ENCODE measurements at places on chromosomes 6 and 20. TPM values are rescaled to one million over a fixed set of nuclear protein-coding genes. Genes with fewer than 3 reads are reported as not detected.

CCN6 gene
- total RNA-seq: 0.90 TPM

DNA sequence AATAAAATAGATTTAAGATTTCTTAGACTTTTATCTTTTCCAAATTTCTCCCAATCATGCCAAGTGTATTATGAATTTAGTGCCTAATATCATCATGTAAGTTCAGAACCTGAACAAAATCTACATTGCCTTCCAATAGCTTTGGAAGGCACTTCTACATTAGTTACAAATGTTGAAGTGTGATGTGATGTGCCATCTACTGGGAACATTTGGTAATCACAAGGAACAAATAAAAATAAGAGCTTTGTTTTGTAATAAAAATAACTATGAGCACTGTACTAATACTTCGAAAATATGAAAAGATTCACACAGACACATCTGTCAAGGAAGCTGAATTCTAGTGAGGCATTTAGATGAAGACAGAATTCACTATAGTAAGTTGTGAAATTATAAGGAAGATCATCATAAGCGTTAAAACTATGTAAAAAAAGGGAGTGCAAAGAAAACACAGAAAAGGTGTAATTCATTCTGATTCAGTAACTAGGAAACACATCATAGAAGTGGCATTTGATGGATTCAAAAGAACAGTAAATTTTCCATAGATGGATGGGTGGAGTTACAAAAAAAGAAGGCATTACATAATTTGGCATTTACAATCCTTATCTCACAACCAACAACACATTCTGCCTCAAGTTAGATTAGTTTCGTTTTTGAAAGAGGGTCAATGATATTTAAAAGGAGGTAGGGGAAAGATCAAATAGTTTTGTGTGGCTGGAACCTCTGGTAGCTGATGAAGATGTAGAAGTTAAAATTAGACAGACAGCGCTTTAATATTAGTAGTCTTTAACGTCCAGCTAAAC, 161.0 kb downstream of the ASCC3 start:
- no peak for DNase-seq

DHX16 gene
- total RNA-seq: 54.2 TPM

GRCh38 chr6:46651006-46651405, 1.6 kb downstream of the CYP39A1 start:
- no peak for DNase-seq

SLC17A2 gene
- total RNA-seq: 0.33 TPM

GRCh38 chr6:13307508-13307995, 20.8 kb downstream of the TBC1D7 start:
- DNase-seq: no peak

- DNase-seq: no peak
Observed at GRCh38 chr6:50958148-50958697, 139.6 kb downstream of the TFAP2B start.

GPRC6A gene
- not detected for total RNA-seq

- DNase-seq: no peak
Observed at GRCh38 chr6:87968435-87969278, 79.0 kb upstream of the SPACA1 start.

DNA sequence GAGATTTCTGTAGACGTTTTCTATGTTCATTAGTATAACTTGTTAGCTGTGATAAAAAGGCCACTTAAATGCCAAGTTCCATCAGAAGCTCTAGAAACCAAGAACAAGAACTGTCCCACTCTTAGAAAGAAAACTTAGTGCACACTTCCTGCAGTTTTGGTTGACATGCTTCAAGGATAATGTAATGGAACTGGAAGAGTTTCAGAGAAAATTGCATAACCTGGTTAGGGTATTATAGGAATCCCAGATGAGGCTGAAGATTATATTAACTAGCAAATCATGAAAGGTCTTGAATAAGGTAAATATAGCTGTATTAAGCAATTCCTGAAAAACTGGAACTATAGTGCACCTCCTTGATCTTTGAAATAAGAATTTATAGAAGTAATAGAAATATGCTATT, 1.8 kb upstream of the PHACTR2 start:
- DNase-seq: no peak

DNA sequence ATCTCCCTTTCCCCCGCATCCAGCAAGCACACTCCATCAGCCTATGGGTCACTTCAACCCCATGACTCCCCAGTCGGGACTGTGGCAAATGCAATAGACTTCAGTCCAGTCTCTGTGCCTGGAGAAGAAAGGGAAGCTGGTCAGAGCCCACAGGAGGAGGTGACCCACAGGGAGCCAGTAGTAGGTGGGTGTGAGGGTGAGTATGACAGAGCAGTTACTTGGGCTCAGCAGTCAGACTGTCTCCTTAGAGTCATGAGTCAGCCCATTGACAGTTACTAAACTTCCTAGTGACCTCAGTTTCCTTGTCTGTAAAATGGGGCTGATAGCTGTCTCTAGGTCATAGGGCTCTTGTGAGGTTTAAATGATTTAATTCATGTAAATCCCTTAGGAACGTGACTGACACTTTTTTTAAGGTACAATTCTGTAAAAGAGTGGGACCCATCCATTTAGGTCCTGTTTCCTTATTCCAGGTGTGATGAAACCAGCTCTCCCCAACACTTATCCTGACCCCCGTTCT, 33.9 kb upstream of the HLA-C start:
- DNase-seq: no peak

NCR2 gene
- total RNA-seq: not detected

GRCh38 chr6:46789434-46790354, 3.5 kb upstream of the MEP1A start:
- DNase-seq: no peak

- no peak for DNase-seq
Observed at GRCh38 chr6:79813143-79813850, 134.1 kb downstream of the ELOVL4 start.

DNA sequence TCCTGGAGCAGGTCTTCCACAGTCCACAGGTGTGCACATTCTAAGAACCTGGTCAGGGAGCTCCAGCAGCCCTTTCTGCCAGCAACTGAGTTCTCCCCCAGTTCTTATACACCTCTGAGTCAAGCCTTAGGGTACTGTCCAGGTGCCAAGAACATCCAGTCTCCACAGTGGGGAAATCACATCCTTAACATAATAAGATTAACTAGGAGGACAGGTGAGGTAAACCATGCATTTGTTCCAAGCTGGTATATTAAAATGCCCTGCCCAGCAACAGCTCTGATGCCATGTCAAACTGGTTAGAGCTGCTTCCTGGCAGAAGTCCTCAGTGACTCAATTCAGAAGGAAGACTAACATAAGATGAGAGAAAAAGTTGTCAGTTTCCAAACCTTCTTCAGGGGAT, 303.9 kb upstream of the SGK1 start:
- DNase-seq: no peak

FOXC1 gene
- total RNA-seq: 0.05 TPM

- no peak for DNase-seq
Observed at GRCh38 chr20:49471397-49471796, 11.1 kb downstream of the KCNB1 start.

DNA sequence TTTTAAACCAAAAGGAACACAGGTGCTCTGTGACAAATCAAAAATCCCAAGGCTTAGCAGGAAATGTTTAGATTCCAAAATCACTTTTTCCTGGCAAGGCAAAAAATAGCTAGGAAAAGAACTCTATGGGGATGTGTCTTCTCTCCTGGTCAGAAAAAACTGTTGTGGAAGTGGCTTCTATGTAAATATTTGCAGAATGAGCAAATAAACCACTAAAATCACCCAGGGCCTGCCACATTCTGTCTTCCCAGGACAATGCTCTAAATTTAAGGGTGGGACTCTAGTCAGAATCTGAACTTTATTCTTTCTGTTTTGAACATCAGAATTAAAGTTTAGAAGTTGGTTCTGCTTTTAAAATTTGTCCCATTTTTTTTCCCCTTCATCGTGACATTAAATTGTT, 29.3 kb downstream of the GCM1 start:
- DNase-seq: no peak

SLC22A16 gene
- not detected for total RNA-seq
